ENCODE measurements at places on chromosomes 5 and 9. TPM values are rescaled to one million over a fixed set of nuclear protein-coding genes. Genes with fewer than 3 reads are reported as not detected.

Gene C9orf153
- total RNA-seq: 0.12 TPM

Gene PPP3R2
- total RNA-seq: not detected

Gene IL3
- total RNA-seq: not detected

Gene DIPK1B
- 60.0 TPM for total RNA-seq

Gene CDC20B
- total RNA-seq: not detected

Gene SURF6
- 27.6 TPM for total RNA-seq

Gene NMUR2
- not detected for total RNA-seq

Gene PCDHGA5
- total RNA-seq: 2.9 TPM

Gene FAM221B
- total RNA-seq: not detected

Gene HTR4
- not detected for total RNA-seq

Gene DNM1
- total RNA-seq: 43.2 TPM

Gene ZNF454
- total RNA-seq: 12.8 TPM

- peak; percentile 65 for DNase-seq
These were observed 645 bp downstream of the SAP30L start for GRCh38 chr5:154446195-154447088.

GRCh38 chr5:121949885-121950284 is 11.9 kb upstream of the SRFBP1 start:
- peak; percentile 63 for DNase-seq

GRCh38 chr9:3962496-3962895 is 337.4 kb downstream of the GLIS3 start:
- no peak for DNase-seq

GRCh38 chr9:133726401-133727276 is 11.5 kb downstream of the SARDH start:
- peak; percentile 70 for DNase-seq

DNA sequence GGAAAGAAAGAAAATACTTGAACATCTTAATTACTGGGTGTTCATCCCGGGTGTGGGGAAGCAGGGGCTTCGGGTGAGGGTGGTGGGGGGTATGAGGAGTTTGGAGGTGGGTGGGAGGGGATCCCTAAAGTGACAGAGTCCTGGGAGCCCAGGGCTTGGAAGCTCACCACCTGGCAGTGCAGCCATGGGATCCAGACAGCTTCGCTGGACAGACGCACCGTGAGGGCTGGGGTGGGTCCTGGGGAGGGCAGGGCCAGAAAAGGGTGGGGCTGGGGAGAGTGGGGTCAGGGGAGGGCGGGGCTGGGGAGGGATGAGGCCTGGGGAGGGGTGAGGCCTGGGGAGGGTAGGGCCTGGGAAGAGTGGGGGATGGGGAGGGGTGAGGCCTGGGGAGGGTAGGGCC is 127.5 kb upstream of the LPCAT1 start:
- DNase-seq: no peak

DNA sequence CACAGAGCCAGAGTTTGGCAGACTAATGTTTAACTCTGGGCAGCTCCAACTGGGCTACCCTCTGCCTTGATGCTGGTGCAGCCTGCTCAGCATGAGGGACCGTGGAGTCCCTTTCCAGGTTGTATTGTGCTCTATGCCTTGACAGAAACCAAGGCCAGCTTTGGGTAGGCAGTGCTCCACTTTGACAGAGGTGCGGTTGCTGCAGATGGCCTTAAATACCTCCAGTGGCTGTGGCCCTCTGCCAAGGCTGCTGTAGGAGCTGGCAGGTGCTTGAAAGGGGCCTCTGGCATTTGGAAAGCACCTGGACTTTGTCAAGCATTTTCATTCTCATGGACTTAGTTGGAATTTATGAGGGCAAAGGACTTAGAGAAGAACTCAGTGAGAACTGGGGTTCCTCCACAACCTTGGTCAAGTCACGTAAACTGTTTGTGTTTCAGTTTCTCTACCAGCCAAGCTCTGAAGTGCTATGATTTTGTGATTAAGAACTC is 249.7 kb upstream of the ZNF462 start:
- DNase-seq: no peak

GRCh38 chr5:87570366-87570765 is 157.6 kb upstream of the CCNH start:
- DNase-seq: no peak

- no peak for DNase-seq
These were observed 100.7 kb downstream of the EPB41L4A start for GRCh38 chr5:112318346-112318745.

GRCh38 chr5:133304707-133305216 is 252.9 kb downstream of the HSPA4 start:
- DNase-seq: no peak

- no peak for DNase-seq
These were observed 12.5 kb upstream of the PIP5K1B start for GRCh38 chr9:68692519-68692918.

DNA sequence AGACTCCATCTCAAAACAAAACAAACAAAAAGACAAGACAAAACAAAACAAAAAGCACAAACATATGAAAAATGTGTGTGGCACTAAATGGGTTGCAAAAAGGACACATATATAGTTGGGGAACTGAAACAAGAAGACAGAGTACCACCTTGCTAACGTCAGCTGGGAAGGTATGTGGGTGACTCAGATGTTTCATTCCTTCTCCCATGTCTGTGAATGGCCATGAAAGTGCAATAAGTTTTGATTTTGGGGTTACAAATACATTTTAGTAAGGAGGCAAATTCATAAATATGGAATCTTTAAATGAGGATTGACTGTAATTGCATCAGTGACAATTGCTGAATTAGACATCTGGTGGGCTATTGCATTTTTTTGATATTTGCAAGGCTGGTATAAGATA is 81.6 kb upstream of the KLF4 start:
- DNase-seq: no peak

DNA sequence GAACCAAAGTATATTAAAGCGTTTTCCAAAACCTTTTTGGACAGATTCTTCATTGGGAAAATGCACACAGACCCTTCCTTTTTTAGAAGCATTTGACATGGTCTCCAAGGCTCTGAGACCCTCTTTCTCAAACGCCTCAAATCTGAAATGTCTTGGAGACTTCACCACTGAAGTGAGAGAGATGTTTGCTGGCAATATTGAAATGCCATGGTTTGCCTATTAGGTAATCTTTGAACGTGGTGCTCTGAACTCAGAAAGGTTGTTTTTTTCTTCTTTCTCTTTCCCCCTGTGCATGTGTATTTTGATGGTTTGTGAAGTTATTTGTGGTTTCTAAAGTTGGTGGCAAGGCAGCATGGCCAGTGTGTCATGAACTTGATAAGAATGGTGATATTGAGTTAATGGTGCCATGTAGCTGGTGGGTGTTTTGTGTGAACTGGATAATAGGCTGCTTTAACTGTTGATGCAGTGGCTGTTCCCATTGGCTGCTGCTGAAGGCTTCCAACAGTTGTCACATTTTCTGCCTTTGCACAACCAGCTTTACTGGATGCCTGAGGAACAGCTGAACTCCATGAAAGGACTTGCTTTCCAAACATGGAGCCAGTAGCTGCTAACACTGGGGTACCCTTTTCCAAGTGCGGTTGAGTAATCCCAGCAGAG is 1.7 kb downstream of the PALM2AKAP2 start:
- DNase-seq: no peak

GRCh38 chr9:133134388-133135145 is 13.5 kb upstream of the RALGDS start:
- no peak for DNase-seq

- peak; percentile 93 for DNase-seq
These were observed 34.2 kb downstream of the STC2 start for GRCh38 chr5:173293817-173294672.

GRCh38 chr9:6047020-6047419 is 31.6 kb upstream of the RANBP6 start:
- DNase-seq: no peak

DNA sequence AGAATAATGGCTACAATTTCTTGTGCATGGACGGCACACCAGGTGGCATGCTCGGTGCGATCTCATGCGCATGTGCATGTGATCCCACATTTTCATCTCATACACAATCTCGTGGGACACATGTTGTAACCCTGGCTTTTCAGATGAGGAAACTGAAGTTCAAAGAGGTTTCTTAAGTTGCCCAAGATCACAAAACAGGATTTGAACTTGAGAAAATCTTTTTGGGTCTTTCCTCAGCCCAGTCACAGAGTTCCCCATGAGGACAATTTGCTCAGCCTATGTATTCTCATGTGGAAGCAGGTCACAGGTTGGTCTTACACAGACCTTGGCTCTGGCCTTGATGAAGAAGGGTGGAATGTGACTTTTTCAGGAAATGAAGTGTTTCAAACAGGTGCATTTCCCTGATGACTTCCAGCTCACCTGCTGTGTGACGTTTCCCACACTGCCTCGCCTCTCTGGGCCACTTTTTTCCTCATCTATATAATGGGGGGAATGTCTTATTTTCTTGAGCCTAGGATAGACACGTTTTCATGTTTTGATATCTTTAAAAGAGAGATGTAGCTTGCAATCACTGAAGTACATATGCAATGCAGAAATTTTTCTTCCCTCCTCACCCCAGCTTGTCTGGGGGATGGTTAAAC is 7.1 kb upstream of the ORM1 start:
- DNase-seq: no peak

GRCh38 chr9:68702493-68702892 is 2.5 kb upstream of the PIP5K1B start:
- no peak for DNase-seq

GRCh38 chr9:126690431-126691051 is 76.8 kb downstream of the LMX1B start:
- DNase-seq: peak; percentile 84

DNA sequence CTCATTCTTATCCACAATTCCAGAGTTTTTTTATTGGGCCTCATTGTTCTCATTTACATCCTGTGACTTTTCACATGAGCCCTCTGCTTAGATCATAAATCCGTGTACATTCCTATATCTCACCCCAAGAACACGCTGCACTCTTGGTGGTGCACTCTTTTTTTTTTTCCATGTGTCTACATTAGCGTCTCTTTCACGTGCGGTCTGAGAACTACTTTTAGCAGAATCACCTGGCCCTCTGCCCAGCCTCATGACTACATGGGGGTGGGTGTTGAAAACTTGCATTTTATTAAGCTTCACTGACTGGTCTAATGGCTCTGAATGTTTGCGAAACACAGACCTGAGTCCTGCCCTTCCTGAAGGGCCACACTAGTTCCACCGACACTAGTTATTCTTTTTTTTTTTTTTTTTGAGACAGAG is 18.6 kb downstream of the C9orf57 start:
- DNase-seq: no peak

- DNase-seq: no peak
These were observed 544.7 kb upstream of the KLF4 start for GRCh38 chr9:108033976-108034964.

DNA sequence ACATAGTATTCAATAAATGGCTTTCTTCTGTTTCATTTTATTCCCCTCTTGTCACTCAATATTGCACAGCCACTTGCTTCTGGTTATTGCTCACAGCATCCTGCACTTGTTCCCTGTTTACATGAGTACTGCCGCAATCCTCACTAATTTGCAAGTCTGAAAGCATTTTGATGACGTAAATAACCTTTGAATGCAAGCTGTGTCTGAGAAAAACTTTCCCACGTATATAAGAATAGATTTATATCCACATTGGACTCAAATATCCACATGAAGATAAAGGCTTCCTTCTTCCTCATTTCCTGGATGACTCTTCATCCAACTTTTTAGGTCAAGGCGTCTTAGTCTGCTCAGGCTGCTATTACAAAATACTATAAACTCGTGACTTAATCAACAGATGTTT is 88.2 kb upstream of the DAP start:
- DNase-seq: no peak

DNA sequence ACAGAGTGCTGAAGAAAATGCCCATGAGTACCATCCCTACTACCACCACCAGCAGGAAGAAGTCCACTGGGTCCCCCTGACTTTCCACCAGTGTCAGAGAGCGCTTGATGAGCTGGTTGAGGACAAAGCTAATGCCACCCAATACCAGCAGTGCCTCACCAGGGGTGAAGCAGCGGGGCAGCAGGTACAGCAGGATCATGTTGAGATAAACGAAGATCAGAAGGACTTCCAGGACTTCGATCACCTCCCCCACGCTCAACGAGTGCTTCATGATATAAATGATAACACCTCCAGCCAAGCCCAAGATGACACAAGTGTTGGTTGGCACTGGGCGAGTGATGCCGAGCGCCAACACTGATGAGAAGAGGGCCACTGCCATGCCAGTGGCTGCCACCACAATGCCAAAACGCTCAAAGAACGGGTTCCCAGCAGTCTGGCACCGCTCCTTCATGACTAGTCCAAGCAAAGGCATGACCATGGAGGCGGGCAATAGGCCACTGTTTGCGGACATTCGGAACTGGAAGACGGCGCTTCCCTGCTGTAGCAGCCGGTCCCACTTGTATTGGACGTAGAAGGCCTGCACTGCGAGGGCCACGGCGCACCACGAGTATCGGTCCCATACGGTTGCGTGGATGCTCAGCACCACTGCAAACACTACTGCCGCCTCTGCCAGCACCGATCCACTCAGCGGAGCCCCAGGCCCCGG is 679 bp downstream of the DOLK start:
- DNase-seq: peak; percentile 27

DNA sequence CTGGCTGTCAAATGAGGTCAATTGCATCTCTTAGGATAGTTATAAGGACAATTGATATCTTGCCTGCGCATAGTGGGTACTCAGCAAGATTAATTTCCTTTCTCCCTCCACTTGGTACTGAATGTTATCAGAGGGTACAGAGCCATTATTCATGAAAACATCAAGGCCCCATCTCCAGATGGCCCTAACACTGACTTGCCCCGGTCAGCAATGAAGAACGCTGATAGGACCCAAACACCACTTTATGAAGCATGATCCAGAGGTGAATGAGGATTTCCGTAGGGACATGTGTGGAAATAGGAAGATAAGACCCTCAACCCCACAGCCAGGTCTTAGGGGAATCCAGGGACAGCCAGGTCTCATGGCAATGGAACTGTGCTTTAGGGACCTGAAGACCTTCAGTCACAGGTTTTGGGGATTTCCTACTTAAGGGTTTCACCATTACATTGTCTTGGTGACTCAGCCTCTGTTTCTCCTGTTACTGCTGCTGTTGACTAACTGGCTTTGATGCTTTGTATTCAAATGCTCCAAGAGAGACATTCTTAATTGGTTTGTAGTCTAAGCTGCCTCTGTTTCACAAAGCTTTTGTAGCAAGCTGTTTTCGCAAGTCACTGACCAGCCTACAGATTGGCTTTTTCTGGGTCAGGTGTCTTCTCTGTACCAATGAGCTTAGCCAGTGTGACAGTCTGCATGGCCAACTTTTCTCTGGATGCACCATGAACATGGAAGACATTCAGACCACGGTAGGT is 35.3 kb upstream of the IQGAP2 start:
- no peak for DNase-seq

DNA sequence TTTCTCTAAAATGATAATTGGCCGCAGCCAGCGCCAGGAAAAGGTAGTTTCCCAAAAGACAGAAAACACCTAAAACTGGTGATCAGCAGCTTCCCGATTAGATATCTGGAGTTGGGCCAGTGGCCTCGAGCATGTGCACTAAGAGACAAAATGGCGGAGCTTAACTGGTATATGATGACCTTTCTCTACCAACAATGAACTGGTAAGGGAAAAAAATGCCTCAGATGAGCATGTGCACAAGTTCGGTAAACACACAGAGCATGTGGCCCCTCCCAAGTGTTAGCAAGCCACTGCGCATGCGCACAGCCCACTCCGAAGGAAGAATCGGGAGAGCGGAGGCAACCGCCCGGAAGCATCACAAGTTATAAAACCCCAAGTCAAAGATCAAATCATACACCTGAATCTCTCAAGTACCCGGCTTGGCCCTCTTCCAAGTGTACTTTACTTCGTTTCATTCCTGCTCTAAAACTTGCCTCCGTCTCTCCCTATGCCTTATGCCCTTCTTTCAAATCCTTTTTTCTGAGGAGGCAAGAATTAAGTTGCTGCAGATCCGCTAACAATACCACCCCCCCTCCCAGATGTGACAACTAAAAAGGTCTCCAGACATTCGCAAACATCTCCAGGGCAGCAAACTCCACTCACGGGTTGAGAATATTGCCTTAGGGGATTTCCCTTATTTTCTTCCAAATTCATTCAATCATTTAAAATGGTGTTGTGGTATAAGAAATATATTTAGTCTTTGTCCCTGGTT is 15.0 kb upstream of the PTBP3 start:
- DNase-seq: peak; percentile 64

Data from GM23338 (cell line).